A549 treated with GW870086 at 1 μM for 4 hours (cell line): ENCODE measurements at places on chromosomes 3 and 15. TPM values are rescaled to one million over a fixed set of nuclear protein-coding genes. Genes with fewer than 3 reads are reported as not detected.

SOX14 gene
- not detected in 5 replicates for total RNA-seq

SI gene
- not detected in 5 replicates for total RNA-seq

AEN gene
- total RNA-seq, result 72.7 to 93.9 TPM (median 84.6 TPM) in 5 replicates

CHRNA3 gene
- total RNA-seq, result 0.35 to 0.96 TPM (median 0.64 TPM) in 5 replicates

UPK1B gene
- total RNA-seq, result 9.3 to 14.5 TPM (median 12.9 TPM) in 5 replicates

ADAMTSL3 gene
- total RNA-seq, result 0.19 to 0.58 TPM (median 0.29 TPM) in 5 replicates
